ENCODE measurements at places on chromosomes 5 and 9. TPM values are rescaled to one million over a fixed set of nuclear protein-coding genes. Genes with fewer than 3 reads are reported as not detected.

DNA sequence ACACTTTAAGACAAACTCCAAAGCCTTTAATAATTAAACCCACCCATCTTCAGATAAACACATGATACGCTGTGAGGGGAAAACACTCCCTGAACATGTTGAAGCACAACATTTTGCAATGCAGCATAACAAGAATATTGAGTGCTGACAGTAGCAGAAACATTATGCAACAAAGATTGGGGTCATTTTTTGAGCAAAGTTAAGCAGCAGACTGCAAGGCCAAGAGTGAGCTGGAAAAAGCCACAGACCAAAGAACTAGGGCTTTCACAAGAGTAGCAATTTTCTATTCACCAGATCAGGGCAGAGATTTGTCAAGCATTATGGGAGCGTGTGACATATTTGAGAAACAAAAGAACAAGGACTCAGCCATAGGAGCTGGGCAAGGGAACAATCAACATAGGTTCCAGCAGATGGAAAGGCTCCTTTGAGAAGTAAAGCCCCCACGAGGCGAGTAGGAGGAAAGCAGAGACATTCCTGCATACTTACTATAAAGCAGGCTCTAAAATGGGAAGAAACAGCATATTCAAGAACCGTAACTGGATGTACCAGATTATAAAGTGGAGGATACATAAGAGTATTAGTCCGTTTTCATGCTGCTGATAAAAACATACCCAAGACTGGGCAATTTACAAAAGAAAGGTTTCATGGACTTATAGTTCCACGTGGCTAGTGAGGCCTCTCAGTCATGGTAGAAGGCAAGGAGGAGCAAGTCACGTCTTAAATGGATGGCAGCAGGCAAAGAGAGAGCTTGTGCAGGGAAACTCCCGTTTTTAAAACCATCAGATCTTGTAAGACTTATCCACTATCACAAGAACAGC lies 4.8 kb upstream of the TTC23L start:
- H3K36me3 ChIP-seq = no peaks in the 10 kb centered on the region
- peaks cover 6% of the 10 kb centered on the region for H3K4me1 ChIP-seq
- no peaks in the 10 kb centered on the region for H3K27me3 ChIP-seq
- H3K27ac ChIP-seq = no peak overlapping the region
- no peak overlapping the region for H3K4me3 ChIP-seq

DNA sequence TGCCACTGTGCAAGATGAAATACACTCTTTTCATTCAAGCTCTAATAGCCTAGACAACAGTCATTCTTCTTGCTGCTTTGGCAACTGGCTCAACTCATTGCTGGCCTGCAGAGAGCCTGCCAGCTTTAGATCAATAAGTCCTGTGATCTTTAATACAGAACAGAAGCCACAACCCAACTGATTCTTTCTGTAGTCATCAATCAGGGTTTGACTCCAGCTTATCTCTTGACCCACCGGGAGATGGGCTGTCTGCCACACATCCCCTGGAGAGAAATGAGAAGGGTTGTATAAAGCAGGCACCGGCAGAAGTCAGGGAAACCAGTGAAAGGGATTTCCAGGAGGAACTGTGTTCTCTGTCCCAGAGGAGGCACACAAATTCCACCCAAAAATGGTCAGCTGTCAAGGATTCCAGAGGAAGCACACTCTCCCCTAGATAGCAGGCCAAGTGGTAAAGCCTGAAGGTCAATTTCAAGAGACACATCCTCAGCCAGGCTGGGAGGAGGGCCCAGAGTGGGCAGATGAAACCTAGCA lies 24.5 kb downstream of the LHFPL2 start:
- H3K4me3 ChIP-seq = no peak overlapping the region
- no peak overlapping the region for H3K27ac ChIP-seq
- DNase-seq = no peak
- peaks cover 5% of the 10 kb centered on the region for H3K4me1 ChIP-seq
- no peaks in the 10 kb centered on the region for H3K36me3 ChIP-seq

GRCh38 chr9:104841601-104842141 lies 77.7 kb downstream of the NIPSNAP3B start:
- no peaks in the 10 kb centered on the region for H3K27me3 ChIP-seq
- no peaks in the 10 kb centered on the region for H3K36me3 ChIP-seq
- H3K4me3 ChIP-seq = no peak overlapping the region
- H3K27ac ChIP-seq = no peak overlapping the region
- no peak for DNase-seq

GRCh38 chr9:124511891-124512805 lies 4.9 kb upstream of the NR5A1 start:
- H3K27me3 ChIP-seq = no peaks in the 10 kb centered on the region
- no peaks in the 10 kb centered on the region for H3K36me3 ChIP-seq
- H3K4me1 ChIP-seq = peaks cover 35% of the 10 kb centered on the region
- peak; percentile 75 for DNase-seq
- H3K4me3 ChIP-seq = no peak overlapping the region
- no peak overlapping the region for H3K27ac ChIP-seq

Gene FOXD4
- total RNA-seq = 0.46 TPM

- H3K36me3 ChIP-seq = no peaks in the 10 kb centered on the region
- no peak overlapping the region for H3K27ac ChIP-seq
- no peaks in the 10 kb centered on the region for H3K4me1 ChIP-seq
Measured at GRCh38 chr9:136734837-136735496, 7.8 kb downstream of the LCN10 start.

- H3K36me3 ChIP-seq = no peaks in the 10 kb centered on the region
- no peak overlapping the region for H3K4me3 ChIP-seq
- no peak for DNase-seq
- H3K4me1 ChIP-seq = peaks cover 11% of the 10 kb centered on the region
Measured at GRCh38 chr9:108473209-108474112, 382.3 kb downstream of the ACTL7B start.

Gene ZCCHC9
- 20.0 TPM for total RNA-seq

DNA sequence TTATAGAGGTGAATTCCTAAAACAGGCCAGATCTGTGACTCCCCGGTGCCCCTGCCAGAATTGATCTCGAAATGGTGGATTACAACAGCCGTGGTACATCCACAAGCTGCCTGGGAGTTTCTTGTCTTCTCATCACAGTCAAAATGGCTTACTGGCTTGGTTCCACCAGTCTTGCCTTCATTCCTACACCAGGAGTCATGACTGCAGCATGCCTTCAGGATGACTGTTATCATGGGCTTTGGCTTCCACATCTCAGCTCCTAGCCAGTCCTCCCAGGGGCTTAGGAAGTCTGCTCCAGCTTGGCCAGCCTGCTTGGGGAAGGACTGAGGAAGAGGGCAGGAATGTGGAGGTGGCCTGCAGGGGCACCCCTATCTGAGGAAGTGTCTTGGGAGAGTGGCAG lies 132.9 kb upstream of the NR3C1 start:
- H3K4me1 ChIP-seq = no peaks in the 10 kb centered on the region
- H3K27ac ChIP-seq = no peak overlapping the region
- H3K4me3 ChIP-seq = no peak overlapping the region
- no peaks in the 10 kb centered on the region for H3K27me3 ChIP-seq

Gene SHC3
- total RNA-seq = 0.20 TPM

- no peaks in the 10 kb centered on the region for H3K27me3 ChIP-seq
- H3K4me1 ChIP-seq = peaks cover 3% of the 10 kb centered on the region
- H3K36me3 ChIP-seq = no peaks in the 10 kb centered on the region
- DNase-seq = no peak
- H3K4me3 ChIP-seq = no peak overlapping the region
Measured at GRCh38 chr5:109743770-109744212, 54.1 kb downstream of the MAN2A1 start.

Gene FOXD4L5
- not detected for total RNA-seq

- H3K27me3 ChIP-seq = no peaks in the 10 kb centered on the region
- no peak overlapping the region for H3K4me3 ChIP-seq
- H3K36me3 ChIP-seq = no peaks in the 10 kb centered on the region
- DNase-seq = no peak
- H3K4me1 ChIP-seq = no peaks in the 10 kb centered on the region
Measured at GRCh38 chr5:2352101-2352861, 399.2 kb downstream of the IRX2 start.

DNA sequence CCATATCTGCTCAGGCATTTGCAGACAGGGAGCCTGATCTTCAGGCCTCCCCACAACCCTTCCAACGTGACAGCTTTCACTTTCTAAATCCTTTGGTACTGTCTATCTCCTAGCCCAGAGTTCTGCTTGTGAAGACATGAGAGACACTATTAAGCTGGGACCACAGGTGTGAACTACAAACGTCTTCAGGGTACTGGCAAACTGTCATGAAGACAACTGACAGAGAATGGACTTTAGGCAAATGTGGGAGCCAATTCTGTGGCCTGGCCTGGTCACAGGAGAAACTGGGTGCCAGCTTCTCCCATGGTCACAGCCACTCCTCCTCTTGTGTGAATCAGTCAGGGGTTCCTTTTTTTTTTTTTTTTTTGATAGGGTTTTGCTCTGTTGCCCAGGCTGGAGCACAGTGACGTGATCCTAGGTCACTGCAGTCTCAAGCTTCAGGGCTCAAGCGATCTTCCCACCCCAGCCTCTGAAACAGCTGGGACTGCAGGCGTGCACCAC lies 10.4 kb downstream of the TRIM14 start:
- no peaks in the 10 kb centered on the region for H3K36me3 ChIP-seq
- H3K4me3 ChIP-seq = no peak overlapping the region
- no peak for DNase-seq
- no peaks in the 10 kb centered on the region for H3K4me1 ChIP-seq

Gene NR2F1-AS1
- 22.4 TPM for total RNA-seq

DNA sequence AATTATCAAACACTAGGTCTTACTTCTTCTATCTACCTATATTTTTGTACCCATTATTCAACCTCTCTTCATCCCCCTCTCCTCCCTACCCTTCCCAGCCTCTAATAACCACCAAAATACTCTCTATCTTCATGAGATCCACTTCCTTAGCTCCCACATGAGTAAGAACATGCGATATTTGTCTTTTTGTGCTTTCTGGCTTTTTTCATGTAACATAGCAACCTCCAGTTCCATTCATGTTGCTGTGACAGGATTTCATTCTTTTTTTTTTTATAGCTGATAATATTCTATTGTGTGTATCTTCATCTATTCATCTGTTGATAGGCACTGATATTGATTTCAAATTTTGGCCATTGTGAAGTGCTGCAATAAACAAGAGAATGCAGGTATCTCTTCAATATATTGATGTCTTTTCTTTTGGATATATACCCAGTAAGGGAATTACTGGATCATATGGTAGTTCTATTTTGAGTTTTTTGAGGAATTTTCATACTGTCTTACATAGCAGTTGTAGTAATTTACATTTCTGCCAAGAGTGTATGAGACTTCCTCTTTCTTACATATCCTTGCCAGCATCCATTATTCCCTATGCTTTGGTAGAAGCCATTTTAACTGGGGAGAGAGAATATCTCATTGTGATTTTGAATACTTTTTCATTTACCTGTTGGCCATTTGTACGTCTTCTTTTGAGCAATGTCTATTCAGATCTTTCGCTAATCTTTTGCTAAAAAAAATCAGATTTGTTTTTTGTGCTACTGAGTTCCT lies 156.8 kb downstream of the DCP2 start:
- DNase-seq = no peak
- no peaks in the 10 kb centered on the region for H3K27me3 ChIP-seq
- H3K27ac ChIP-seq = no peak overlapping the region
- H3K36me3 ChIP-seq = no peaks in the 10 kb centered on the region
- H3K4me1 ChIP-seq = no peaks in the 10 kb centered on the region

Gene NTRK2
- total RNA-seq = 8.6 TPM

DNA sequence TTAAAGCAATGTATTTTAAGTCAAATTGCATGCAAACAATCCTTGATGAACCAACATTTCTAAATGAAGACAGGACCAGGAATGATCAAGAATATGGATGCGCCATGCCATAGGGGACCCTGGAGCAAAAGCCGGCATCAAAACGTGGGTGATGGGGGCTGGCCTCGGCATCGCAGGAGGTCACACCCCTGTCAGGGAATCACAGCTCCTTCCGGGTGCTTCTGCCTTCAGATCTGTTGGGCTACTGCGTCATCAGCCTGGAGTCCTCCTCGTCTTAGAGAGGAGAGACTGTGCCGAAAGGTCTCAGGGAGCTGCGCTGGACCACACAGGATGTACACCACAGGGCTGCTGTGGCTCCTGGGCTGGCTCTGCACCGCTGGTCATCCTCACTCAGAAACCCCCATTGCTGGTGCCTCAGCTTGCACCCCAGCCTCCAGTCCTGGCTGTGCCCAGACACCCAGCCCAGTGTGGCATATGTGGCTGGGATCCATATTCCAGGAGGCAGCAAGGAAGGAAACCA lies 152.9 kb upstream of the PPP1R26 start:
- no peaks in the 10 kb centered on the region for H3K4me1 ChIP-seq
- no peak overlapping the region for H3K4me3 ChIP-seq
- no peaks in the 10 kb centered on the region for H3K36me3 ChIP-seq
- no peak for DNase-seq
- H3K27me3 ChIP-seq = no peaks in the 10 kb centered on the region

GRCh38 chr5:66307647-66308241 lies 163.6 kb downstream of the SREK1 start:
- DNase-seq = no peak
- no peak overlapping the region for H3K27ac ChIP-seq
- H3K27me3 ChIP-seq = no peaks in the 10 kb centered on the region
- H3K4me3 ChIP-seq = no peak overlapping the region
- H3K4me1 ChIP-seq = no peaks in the 10 kb centered on the region

GRCh38 chr5:149280802-149281201 lies 9.1 kb downstream of the AFAP1L1 start:
- no peak overlapping the region for H3K27ac ChIP-seq
- H3K4me1 ChIP-seq = no peaks in the 10 kb centered on the region
- DNase-seq = no peak
- H3K36me3 ChIP-seq = no peaks in the 10 kb centered on the region

Gene ZBED3
- total RNA-seq = 5.7 TPM

All from ovary (tissue), 10 donors.